Renal cortex interstitium (tissue), 15 donors: ENCODE measurements at places on chromosomes 5 and 9. TPM values are rescaled to one million over a fixed set of nuclear protein-coding genes. Genes with fewer than 3 reads are reported as not detected.

PTPRD gene
- 114 TPM for polyA plus RNA-seq

ADRB2 gene
- 0.11 TPM for polyA plus RNA-seq

DNA sequence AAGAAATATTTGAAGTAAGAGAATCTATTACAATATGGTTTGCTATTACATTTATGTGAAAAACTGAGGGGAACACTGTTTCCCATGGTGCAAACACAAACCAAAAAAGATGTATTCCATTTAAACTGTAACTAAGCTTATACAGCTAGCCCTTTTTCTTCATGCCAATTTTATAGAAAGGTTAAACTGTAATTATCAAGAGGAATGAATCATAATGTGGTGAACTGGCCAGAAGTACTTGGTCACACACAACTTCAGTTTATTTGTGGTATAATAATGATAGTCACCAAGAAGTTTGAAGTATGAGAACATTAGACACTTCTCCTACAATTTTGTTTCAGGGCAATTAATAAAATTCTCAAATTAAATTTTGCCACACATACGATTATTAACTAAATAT is 177.9 kb downstream of the XRCC4 start:
- DNase-seq = no peak

DNA sequence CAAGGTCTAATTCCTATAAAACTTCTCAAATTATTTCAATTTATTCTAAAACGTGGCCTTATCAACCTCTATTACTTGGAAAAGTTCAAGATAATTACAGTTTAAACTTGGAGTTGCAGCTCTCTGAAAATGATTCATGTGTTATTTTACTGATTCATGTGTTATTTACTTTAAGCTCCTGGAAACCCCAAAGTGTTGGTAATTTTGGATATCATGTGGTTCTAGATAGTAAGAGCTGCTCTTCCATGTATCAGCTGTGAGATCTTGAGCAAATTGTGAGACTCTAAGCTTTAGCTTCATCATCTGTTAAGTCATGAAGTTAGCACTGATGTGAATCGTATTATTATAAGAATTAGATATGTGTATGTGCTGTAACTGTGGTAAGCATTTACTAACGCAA is 749.2 kb downstream of the TLE4 start:
- DNase-seq = no peak

- no peak for DNase-seq
Observed at GRCh38 chr9:83981126-83981871, 694 bp downstream of the RMI1 start.

GRCh38 chr5:174806729-174807128 is 82.3 kb downstream of the MSX2 start:
- no peak for DNase-seq

DNA sequence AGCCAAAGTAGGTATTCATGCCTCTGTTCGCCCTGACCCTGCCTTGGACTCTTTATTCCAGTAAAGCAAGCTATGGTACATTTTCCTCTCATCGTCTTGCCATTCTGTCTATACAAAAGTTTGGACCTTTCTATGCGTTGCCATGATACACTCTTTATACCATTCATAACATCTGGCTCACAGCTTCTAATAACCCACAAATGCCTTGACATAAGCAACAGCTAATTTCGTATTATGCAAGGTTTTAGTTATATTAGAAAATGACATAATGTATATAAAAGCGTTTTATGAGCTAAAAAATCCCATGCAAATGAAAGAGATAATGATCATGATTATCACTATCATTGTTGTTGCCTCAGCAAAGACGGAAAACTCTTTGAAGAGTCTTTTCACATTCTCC is 265.7 kb downstream of the TMEM167A start:
- no peak for DNase-seq

DNA sequence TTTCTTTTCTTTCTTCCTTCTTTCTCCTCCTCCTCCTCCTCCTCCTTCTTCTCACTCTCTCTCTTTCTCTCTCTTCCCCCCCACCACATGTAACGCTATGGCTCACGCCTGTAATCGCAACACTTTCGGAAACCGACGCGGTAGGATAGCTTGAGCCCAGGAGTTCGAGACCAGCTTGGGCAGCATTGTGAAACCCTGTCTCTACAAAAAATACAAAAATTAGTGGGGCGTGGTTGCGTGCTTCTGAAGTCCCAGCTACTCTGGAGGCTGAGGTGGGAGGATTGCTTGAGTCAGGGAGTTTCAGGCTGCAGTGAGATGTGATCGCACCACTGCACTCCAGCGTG is 736 bp upstream of the GLDC start:
- no peak for DNase-seq

GRCh38 chr9:9102295-9102694 is 1302.7 kb upstream of the DMAC1 start:
- DNase-seq = no peak

DNA sequence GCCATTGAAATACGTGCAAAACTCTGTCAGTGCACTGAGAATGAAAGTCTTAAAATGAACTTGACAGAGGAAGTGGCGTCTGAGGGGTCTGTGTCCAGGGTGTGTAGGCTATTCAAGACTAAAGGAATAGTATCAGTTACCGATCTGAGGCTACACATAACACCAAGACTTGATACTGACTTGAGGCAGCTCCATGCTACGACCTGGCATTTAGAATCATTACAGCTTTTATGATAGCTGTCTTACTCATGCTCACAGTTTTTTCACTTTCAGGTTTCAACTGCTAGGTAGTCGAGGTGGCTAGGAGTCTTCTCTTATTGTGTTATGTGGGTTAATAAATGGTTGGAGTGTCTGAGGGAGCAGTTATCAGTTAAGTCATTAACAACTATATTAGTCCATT is 92.8 kb upstream of the SLCO6A1 start:
- DNase-seq = no peak
